ENCODE measurements at places on chromosomes 6 and 20. TPM values are rescaled to one million over a fixed set of nuclear protein-coding genes. Genes with fewer than 3 reads are reported as not detected.

DNA sequence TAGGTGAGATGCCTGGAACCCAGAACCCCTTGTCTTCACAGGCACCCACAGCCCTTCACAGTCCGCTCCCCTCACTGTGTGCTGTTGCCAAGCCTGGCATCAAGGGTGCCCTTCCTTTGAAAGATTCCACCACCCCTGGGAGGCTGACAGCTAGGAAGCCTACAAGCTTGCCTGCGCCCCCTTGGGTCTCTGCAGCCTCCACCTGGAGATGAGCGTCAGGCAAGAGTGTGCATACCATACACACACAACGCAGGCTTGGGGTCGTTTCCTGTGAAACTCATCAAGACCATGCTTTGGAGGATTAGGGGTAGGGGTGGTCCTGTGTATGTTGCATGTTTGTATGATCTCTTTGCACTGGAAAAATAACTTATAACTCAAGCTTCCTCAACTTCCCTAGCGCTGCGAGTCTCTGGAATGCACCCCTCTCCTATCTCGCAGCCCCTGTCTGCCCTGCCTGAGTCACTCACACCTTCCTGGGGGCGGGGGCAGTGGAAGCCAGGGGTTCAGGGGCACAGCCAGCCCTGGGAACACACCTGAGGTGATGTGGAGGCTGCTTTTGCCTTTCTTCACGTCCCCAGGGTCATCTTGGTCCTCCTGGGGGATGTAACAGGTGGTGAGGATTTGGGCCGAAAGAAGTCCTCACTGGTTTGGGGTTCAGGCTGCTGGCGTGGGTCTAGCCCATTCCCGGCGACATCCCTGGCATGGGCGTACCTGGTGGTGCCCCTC is 67.2 kb downstream of the SSR1 start:
- DNase-seq: no peak

DNA sequence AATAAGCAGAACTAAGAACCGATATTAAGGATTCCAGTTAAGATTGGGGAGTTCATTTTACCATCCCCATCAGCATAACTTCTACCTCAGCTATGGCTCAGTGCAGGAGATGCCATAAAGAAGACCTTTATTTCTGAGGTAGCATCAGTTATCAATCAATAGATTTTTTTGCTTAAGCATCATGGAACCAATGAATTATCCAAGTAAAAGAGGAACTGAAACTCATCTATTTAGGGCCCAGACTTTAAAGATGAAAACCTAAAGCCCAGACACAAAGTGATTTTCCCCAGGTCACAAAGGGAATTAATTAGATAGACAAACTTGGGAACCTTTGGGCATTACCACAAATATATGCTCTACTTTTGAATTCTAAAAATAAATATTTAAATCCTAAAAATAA is 59.2 kb upstream of the TINAG start:
- no peak for DNase-seq

Gene GABRR1
- total RNA-seq: 0.40 TPM

Gene HLA-DRA
- total RNA-seq: 30.7 TPM

DNA sequence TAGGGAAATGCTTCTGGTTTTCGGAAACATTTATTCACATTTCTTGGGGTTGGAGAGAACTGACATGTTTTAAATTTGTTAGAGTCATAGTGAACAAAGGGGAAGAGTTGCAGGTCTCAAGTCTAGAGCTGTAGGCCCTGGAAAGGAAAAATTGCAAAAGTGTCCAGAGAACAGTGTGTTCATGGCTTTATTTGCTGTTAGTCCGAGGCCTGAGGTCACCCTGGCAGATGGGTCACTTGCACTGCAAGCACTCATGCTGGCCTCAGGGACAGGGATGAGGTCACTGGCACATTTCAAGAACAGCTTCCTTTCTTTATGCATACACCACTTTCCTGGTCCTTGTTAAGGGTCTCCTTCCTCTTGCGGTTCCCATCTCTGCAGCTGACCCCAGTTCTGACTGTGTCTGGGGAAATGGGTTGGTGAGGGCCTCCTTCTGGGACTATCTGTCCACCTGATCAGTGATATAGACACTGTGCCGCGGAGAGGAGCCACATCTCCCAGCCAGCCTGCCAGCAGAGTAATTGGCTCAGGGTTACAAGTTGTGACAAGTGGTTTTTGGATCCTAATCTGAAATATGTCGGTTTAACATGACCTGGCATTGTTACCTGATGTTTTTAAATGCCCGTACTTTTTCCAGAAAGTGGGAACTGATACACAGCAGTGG is 194.0 kb downstream of the EYA4 start:
- no peak for DNase-seq

DNA sequence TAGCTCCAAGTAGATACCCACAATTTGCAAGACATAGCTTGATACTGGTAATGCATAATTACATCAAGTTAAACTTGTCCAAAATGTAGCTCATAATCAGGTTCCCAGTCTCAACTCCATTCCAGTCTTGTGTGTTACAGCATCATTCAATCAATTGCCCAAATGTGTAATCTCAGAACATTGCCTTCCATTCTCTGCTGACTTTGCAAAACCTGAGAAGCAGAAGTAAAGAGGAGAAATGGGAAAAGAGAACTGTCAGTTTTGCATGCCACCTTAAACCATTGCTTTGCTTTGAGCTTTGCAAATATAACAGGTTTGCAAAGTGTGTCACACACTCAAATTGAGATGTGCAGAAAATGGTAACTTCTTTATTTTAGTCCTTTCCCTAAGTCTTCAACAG is 40.3 kb upstream of the CNKSR3 start:
- no peak for DNase-seq

DNA sequence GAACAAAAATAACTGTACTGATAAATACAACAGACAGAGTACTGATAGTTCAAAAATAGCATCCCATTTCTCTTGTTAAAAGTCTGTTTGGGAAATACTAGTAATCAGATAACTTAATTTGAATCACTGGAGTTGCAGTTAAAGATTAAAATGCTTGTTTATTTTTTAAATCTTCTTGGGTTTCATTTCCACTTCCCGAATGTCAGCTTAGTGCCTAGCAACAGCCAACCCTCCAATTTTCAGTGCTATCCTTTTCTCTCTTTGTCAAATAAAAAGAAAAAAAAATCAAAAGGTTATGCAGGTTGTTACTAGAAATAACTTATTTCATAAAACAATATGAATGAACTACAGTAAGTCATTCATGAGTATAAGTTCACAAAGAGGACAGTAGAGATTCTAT is 257.7 kb upstream of the STXBP5 start:
- DNase-seq: no peak

DNA sequence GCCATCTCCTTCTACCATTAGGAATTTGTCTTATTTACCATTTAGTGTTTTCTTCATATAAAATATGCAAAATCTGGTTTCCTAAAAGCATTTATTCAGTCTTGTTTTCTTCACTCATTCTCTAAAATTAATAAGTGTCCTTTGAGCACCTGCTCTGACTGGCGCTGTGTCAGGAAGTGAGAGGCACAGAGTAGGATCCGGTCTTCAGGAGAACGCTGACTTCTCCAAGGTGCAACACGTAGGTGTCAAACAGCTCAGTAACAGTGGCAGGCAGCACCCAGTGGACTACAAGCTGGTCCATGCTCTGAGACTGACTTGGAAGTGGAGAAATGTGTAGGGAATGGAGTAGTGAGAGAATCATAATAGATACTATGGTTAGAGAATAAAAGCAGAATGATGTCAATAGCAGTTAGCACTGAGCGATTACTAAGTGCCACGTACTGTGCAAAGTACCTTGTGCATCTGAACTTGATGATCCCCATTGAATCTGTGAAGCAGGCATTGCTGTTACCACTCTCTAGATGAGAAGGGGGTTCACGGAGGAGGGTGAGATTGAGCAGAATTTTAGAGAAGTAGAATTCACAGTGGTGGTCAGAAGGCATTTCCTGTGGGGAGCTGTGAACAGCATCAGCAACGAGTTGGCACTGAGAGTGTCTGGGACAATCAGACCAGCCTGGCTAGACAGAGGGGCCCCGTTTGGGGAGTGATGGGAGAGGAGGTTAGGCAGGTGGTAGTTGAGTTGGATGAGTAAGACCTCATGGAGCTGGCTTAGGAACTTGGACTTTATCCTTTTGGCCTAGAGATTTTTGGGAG is 569.8 kb downstream of the QKI start:
- DNase-seq: no peak

Data from muscle of leg (tissue), 16 donors.